ENCODE measurements at places on chromosomes 4 and X.

- peak; percentile 7 for DNase-seq
Observed at GRCh38 chr4:57157596-57158137, 47.5 kb upstream of the IGFBP7 start.

DNA sequence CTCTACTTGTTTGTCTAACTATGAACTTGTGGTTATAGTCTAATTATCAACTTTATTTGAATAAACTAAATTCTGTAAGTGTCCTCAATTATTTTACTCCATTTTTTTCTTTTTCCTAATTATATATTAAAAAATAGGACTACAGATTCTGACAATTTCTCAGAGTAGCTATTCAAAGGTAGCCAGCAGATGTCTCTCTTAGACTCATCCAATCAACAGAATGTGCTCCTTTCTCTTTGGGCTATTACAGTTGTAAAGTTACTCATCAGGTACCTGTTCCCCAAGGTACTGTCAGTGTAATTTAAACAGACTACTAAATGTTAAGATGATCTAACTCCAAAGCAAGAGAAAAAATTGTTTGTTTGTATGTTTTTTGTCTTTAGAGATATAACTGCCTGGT is 248.6 kb downstream of the PCDH18 start:
- no peak for DNase-seq

- no peak for DNase-seq
Observed at GRCh38 chrX:133550665-133551485, 135.6 kb upstream of the GPC4 start.

DNA sequence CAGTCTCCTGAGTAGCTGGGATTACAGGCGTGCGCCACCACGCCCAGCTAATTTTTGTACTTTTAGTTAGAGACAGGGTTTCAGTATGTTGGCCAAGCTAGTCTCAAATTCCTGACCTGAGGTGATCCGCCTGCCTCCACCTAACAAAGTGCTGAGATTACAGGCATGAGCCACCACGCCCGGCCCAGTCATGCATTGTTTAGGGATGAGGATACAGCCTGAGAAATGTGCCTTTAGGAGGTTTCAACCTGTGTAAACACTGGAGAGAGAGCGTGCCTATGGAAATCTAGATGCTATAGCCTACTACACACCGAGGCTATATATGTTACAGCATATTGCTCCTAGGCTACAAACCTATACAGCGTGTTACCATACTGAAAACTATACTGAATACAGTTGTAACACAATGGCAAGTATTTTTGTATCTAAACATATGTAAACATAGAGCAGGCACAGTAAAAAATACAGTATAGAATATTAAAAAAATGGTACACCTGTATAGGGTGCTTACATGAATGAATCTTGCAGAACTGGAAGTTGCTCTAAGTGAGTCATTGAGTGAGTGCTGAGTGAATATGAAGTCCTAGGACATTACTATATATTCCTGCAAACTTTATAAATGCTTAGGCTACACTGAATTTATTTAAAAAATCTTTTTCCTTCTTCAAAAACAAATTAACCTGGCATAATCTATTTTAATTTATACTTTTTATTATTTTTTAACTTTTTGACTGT is 588.2 kb upstream of the ADGRL3 start:
- no peak for DNase-seq

DNA sequence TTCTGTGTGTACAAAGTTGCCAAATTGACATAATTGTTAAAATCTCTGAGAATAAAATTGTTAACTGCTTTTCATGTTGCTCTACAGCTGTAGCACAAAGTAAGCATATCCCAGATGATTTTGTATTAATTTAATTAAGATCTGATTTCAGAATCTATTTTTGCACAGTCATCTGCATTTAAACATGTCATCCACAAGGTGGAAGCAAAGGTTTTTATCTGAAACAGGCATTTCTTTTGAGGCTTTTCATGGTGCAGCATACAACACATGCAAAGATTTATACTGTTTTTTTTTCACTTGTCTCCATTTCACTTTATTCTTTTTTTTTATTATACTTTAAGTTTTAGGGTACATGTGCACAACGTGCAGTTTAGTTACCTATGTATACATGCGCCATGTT is 51.2 kb downstream of the GC start:
- DNase-seq, result no peak

GRCh38 chr4:11748164-11748872 is 319.6 kb upstream of the HS3ST1 start:
- no peak for DNase-seq

- DNase-seq, result no peak
Observed at GRCh38 chr4:152327606-152328453, 208.1 kb downstream of the FBXW7 start.

DNA sequence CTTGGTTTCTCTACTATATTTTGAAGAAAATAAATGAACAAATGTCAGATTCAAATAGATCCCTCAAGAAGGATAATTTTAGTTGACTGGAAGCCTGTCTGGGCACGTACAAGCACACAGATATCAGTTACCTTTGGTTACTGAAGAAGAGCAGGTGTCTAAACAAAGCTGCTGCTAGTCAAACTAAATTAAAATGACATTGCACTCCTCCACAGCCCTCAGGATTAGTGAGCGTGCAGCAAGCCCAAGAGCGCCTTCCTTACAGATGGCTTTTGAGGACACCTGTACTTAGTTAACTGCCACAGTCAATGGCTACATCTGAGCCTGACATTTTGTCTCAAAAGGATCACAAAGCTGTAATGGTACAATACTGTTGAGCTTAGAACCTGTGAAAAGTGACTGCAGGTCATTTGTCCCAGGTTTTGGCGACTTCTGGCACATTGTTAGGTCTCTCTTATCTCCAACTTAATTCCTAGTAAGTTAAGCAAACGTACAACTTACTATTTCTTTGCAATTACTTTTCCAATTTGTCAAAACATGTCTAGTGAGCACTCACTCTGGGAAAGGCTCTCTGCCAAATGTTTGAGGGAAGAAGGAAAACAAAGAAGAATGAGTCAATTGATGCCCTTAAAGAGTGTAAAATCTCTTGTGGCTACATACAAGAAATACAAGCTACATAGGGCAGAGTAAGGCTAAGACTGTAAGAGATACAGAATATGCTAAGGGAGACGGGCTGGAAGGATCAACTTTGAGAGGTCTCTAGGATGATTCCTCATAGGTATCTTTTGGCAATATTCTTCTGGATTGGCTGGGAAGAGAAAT is 25.6 kb upstream of the DAPP1 start:
- DNase-seq, result no peak

DNA sequence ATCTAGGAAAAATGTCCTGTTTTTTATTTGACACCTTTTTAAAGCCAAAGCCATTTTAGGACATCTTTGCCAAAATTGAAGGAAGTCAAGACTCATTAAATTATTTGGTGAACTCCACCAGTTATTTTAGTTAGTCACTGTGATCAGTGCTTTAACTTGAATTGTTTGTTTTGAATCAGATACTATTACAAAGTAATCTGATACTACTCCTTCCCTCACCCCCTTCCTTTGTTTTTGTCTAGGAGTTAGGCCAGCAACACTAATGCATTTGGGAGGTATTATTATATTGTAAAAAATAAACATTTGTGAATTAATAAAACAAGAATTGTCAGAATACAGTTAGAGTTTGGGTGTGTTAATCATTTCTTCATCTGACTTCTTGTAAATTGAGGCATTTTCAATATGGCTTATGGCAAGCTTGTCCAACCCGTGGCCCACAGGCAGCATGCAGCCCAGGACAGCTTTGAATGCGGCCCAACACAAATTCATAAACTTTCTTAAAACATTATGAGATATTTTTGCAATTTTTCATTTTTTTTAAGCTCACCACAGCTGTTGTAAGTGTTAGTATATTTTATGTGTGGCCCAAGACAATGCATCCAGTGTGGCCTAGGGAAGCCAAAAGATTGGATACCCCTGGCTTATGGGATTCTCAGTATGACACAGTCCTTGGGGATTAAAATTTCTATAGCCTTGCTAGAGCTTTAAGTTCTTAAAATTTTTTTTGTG is 182.2 kb downstream of the BMPR1B start:
- no peak for DNase-seq

- no peak for DNase-seq
Observed at GRCh38 chrX:23062359-23062758, 62.6 kb downstream of the DDX53 start.

- no peak for DNase-seq
Observed at GRCh38 chr4:3681191-3681590, 85.0 kb upstream of the ADRA2C start.

DNA sequence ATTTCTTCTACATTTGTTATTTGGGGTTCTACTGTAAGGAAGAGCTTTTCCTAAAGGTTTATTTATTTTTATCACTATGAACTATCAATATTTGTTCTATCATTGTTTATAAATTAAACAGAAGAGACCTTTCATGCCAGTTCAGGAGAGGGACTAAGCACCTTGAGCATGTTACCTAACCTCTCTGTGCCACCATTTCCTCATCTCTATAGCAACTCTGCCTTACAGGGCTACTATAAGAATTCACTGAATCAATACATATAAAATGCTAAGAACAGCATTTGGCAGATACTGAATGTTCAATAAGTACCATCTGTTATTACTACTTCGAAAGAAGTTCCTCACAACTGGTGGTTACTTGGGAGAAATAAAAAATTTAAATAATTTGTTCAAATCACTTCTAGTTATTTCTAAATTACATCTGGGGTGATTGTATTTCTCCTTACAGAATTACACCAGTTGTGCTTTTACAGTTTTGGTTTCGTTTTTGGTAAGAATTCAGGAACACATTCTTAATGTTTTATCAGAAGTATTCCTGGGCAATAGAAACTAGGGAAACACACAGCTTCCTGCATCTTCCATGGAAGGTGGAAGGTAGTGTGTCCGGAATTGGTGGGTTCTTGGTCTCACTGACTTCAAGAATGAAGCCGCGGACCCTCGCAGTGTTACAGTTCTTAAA is 32.9 kb downstream of the EREG start:
- DNase-seq, result no peak

DNA sequence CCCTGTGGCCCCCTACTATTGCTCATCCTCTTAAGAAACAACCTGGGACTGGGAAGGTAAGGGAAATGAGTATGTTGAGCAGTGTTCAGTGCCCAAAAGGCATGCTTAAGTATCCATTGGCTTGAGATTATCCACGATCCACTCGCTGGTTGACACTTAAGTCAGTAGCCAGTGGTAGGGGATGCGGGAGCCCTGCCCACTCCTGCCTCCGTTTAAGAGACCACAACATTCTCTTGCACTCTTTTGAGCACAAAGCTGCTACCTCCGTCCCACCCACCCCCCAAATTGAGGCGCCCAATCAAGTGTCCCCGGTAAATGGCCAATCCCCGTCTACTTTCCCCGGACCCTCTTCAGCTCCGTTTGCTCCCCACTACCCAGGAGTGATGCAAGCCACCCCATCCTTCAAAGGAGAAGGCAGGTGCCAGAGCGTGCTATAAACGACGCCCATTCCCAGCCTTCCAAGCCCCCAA is 25.0 kb downstream of the UTP14A start:
- DNase-seq, result no peak

- no peak for DNase-seq
Observed at GRCh38 chr4:178448372-178449035, 1006.3 kb upstream of the AGA start.

DNA sequence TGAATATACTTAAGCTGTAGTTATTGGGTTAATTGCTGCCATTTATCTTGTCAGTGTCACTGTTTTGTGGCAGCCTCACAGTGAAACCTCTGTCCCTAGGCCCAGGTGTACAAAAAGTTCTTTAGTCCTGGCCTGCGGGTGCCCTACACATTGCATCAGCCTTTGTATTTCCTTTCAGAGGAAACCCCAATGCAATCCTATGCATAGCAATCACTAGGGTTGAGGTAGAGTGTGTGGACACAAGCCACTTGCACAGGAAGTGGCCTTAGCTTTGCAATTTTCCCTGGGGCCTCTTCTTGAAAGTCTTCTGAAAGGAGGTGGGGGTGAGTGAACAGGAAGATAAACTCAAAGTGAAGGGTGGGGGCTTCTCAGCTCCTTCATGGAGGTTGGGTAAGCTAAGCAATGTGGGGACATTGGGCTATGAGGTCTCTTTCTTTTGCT is 27.8 kb downstream of the VSIG4 start:
- DNase-seq, result no peak

DNA sequence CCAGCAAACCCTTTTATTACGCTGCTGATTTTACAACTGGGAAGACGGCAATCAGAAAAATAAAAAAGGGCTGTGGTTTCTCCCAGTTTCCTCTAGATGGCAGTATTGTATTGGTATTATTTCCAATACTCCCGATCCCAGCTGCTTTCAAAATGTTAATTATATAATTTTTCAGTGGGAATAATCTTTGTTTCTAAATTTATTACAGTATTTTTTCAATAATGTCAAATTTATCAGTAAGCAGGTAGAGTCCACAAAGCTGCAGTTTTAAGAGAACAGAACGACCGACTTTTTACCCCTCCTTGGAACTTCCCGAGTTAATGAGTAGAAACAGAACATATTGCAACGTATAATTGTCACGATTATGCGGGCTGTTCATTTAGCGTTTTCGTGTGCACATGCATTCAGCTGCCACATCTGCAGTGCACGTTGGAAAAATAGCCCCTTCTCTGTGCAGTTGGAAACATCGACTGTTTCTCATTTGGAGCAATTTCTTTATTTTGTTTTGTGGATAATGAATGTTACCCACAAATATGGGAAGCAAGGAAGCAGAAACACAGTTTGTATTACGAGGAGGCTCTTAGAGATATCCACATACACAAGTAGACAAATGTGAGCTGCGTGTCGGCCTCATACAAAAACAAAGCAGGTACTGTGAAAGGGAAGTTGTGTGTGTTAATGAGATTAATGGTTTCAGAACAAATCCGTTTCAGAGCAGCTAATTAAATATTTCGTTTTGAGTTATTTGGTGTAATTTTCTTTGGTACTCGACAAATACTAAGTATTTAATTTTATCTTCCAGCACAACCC is 188.0 kb downstream of the STIM2 start:
- DNase-seq, result no peak

DNA sequence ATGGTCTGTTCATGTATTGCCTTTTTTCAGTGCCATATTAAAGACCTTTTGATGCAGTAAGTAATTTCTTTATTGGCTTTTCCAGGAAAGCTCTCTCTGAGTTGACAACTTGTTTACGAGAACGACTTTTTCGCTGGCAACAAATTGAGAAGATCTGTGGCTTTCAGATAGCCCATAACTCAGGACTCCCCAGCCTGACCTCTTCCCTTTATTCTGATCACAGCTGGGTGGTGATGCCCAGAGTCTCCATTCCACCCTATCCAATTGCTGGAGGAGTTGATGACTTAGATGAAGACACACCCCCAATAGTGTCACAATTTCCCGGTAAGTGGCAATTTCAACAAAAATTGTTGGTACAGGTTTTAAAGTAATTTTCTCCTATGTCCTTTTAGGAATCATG is 148.0 kb downstream of the STIM2 start:
- DNase-seq, result no peak
